GM10248 (cell line): ENCODE measurements at places on chromosomes 12 and 14.

- DNase-seq = no peak
Measured at GRCh38 chr12:63354969-63355368, 204.0 kb upstream of the AVPR1A start.

- no peak for DNase-seq
Measured at GRCh38 chr14:37251775-37252174, 54.0 kb downstream of the MIPOL1 start.

GRCh38 chr12:30142301-30142700, 358.6 kb upstream of the TMTC1 start:
- DNase-seq = no peak

- no peak for DNase-seq
Measured at GRCh38 chr12:104502217-104502616, 45.5 kb downstream of the CHST11 start.

- no peak for DNase-seq
Measured at GRCh38 chr14:72545411-72546311, 348.2 kb downstream of the DPF3 start.

GRCh38 chr14:51604073-51604472, 47.6 kb upstream of the FRMD6 start:
- DNase-seq = no peak

GRCh38 chr14:64944041-64944440, 1.5 kb upstream of the GPX2 start:
- DNase-seq = no peak

DNA sequence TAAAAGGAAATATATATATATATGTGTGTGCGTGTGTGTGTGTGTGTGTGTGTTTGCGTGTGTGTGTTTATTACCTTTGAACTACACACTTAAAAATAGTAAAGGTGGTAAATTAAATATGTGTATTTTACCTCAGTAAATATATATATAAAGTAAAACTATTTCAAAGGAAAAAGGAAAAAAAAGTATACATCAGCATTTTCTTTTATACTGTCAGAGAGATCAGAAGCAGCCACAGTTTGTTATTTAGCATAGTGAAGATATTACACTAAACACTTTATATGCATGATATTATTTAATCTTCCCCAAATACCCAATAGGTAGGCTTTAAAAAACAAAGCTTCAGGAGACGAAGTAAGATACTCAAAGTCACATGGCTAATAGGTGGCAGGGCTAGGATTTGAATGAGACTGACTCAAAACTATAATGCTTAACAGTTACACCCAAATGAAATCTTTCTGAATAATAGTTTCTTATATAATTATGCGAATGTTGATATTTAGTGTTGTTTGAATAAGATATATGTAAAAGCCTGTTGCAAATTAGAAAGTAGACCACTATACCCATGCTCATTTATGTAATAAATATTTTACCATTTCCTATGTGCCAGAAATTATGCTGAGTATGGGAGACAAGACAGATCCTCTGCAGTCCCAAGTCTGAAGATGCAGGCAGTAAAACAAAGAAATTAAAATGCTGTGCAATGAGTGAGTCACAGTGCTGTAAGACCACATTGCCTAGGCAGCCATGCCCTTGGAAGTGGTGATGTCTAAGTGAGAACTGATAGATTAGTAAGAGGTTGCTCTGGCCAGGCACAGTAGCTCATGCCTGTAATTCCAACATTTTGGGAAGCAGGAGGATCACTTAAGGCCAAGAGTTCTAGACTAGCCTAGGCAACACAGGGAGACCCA, 66.1 kb downstream of the PDZRN4 start:
- no peak for DNase-seq

DNA sequence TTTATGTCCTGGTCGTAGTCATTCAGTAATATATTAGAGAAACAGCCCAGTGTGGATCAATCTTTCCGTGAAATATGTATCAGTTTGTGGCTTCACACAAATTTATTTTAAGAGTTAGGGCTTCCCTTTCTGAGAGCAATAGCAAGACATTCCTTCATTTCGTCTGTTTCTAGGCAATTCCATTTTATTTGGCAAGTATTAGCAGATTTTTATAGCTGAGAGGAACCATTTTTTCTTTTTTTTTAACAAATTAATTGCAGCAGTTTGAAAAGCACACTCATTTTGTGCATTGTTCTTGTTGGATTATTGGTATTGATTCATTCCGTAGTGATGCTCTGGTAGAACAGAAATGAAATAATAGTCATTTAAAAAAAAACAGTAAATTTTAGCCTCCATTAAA, 132.9 kb downstream of the SRGAP1 start:
- DNase-seq = no peak

GRCh38 chr12:3885277-3886094, 12.3 kb upstream of the PARP11 start:
- DNase-seq = peak; percentile 36

DNA sequence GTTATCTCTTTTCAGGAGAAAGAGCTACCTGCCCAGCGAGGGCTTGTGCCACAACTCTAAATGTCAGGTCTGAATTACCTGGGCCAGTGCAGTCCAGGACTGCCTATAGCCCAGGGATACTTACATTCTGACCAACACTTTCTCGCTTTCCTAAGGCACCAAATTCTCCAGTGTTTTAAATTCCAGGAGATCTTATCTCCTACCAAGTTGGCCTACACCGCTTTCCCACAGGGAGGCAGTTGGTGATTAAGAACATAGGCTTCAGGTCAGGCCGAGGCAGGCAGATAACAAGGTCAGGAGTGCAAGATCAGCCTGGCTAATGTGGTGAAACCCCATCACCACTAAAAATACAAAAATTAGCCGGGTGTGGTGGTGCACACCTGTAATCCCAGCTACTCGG, 41.1 kb downstream of the RPS29 start:
- no peak for DNase-seq

DNA sequence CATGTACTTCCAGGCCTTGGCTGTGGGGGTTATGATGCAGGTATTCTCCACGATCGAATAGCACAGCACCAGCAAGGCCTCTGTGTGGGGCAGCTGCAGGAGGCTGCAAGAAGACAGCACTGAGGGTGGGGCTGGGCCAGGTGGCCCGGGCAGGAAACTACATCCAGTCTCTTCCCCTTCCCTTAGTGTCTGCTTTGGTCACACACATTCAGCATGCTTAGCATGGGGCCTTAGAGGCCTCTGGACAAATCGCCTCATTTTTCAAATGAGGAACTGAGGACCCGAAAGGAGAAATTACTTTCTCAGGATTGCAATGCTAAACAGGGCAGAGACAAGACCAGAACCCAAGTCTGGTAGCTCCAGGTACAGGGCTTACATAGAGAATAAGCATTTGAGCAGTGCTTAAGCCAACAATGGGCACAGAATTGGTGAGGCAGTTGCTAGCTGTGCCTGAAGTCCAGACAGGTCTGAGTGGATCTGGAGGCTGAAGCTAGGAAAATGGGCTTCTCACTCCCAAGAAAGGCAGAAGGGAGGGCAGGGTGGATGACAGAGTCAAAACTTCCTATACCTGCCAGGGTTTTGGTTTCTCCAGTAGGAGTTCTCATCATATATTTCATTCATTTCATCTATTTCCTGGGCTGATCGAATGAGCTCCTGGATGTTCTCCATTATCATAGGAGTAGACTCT, 3.5 kb downstream of the ACRBP start:
- DNase-seq = no peak

DNA sequence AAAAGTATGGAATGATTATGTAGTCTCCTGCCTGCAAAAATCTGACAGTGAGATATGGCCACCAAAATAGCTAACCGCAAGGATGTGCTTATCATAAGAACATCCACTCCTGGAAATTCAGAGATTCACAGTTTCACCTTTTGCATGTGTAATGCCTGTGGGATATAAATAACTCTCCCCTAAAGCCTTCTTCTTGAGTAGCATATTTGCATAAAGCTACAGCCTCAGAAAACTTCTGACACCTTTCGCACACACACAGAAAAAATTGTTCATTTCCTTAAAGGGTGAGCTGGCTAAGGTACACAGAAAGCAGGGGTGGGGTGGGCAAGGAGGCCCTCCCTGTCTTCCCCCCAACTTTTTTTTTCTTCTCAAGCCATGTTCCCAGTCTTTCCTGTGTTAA, 3.1 kb upstream of the IGF1 start:
- peak; percentile 48 for DNase-seq

DNA sequence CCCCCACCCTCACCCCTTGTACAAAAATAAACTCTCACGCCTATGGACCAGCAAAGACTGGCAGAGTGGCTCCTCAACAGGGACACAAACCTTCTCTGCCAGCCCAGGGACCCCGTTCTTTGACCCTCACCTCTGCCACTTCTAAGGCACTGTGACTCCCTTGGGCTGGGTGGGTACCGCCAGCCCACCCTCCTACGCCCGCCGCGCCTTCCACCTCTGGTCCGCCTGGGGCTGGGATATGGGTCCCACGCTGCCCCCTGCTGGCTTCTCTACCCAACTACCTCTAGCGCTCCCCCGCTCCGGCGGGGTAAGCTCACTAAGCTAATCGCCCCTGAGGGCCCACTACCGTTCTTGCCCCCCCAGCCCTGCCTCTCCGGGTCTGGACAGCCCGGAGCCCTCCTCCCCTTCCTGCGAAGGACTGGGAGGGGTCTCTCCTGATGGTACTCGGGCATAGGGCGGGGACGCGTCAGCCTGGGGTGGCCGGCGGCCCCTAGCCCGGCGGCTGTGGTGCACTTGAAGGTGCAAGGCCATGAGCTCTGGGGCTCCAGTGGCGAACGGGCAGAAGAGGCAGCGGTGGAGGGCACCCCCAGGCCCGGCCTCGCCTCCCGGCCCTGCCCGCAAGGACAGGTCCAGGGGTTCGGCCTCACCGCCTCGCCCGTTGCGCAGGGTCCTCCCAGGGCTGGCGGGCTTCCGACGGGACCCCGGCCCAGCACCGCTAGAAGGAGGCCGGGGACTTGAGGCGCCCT, 8.1 kb downstream of the ZNF219 start:
- DNase-seq = no peak

- DNase-seq = peak; percentile 31
Measured at GRCh38 chr14:55819610-55820304, 239.8 kb downstream of the KTN1 start.

DNA sequence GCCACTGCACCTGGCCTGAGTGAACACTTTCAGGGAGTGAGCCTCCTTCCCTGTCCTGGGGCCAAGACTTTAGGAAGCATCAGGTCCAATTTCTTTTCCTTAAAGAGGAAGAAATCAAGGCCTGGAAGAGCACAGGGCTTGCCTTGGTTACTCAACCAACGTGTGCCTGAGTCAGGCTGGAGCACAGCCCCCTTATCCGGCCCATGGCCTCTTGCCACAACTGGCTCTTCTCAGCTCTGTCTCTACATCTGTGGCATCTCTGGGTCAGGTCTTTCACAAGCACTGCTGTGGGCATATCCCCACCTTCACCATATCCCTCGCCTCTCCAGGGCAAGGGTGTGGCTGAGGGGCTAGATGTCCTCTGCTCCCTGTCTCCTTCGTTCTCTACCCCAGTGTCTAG, 6.8 kb downstream of the MYH6 start:
- no peak for DNase-seq

GRCh38 chr14:76763096-76764041, 2.1 kb downstream of the VASH1 start:
- no peak for DNase-seq

GRCh38 chr14:32329146-32329545, at the start of gene AKAP6:
Gene AKAP6, plus strand, starts transcription at chr14:32329298. Its CDS starts 104,196 bp downstream, at chr14:32433494.
- no peak for DNase-seq

GRCh38 chr14:21014761-21015190, 10.1 kb downstream of the NDRG2 start:
- peak; percentile 69 for DNase-seq

- peak; percentile 79 for DNase-seq
Measured at GRCh38 chr12:11486623-11487444, 91.5 kb upstream of the PRB2 start.

- DNase-seq = no peak
Measured at GRCh38 chr14:68446243-68447040, 346.4 kb downstream of the ZFP36L1 start.

- no peak for DNase-seq
Measured at GRCh38 chr14:98163873-98164272, 1108.1 kb downstream of the BCL11B start.

DNA sequence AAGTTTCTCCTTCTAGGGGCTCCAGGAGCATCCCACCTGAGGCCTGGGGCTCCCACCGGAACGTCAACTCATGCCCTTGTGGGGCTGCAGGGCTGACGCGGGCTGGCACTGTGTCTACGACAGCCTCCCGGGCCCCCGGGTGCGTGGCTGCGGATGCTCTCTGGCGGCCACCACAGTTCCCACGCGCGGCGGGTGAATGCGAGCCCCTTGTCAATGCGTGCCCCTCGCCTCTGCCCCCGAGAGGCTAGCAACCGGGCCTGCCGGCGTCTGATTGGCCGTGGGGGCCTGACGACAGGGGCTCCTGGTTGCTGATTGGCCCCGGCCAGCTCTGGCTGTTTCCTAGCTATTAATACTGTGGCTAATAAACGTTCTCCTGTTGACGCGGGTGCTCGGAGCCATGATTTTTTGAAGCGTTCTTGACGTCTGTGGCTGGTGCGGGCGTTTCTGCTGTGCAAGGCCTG, 1.8 kb upstream of the MEG3 start:
- no peak for DNase-seq

DNA sequence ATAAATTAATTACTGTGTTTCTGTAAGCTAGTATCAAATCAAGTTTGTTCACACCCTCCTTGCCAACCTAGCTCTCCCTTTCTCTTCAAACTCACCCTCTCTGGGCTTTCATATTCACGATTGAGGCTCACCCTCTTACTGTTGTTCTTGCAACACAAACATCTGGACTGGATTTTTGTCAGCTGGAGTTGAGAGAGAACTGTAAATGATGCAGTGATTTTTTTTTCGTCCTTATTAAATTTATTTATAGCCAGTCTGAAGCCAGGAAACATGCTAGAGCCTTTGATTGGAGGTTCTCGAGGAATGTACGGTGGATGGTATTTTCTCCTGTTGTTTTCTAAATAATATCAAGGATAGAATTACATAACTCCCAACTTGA, 485.1 kb downstream of the ZFP36L1 start:
- no peak for DNase-seq

GRCh38 chr14:95674613-95675012, 11.6 kb upstream of the TCL1B start:
- DNase-seq = no peak

- no peak for DNase-seq
Measured at GRCh38 chr14:89697281-89698060, 257.1 kb downstream of the EFCAB11 start.

GRCh38 chr12:79053394-79053793, 188.8 kb downstream of the SYT1 start:
- no peak for DNase-seq

GRCh38 chr14:59251811-59252771, 63.6 kb downstream of the DAAM1 start:
- DNase-seq = no peak

GRCh38 chr12:69108037-69108436, 131.3 kb upstream of the CPSF6 start:
- no peak for DNase-seq
